GM12865 (cell line): ENCODE measurements at places on chromosomes 16 and 17.
A peak's percentile ranks its signal among the peaks of the same experiment; 100 is the strongest.

GRCh38 chr17:81480140-81481072, 32.2 kb downstream of the ACTG1 start:
- no peak for DNase-seq

- DNase-seq = no peak
Measured at GRCh38 chr17:69724238-69724637, 309.7 kb downstream of the MAP2K6 start.

DNA sequence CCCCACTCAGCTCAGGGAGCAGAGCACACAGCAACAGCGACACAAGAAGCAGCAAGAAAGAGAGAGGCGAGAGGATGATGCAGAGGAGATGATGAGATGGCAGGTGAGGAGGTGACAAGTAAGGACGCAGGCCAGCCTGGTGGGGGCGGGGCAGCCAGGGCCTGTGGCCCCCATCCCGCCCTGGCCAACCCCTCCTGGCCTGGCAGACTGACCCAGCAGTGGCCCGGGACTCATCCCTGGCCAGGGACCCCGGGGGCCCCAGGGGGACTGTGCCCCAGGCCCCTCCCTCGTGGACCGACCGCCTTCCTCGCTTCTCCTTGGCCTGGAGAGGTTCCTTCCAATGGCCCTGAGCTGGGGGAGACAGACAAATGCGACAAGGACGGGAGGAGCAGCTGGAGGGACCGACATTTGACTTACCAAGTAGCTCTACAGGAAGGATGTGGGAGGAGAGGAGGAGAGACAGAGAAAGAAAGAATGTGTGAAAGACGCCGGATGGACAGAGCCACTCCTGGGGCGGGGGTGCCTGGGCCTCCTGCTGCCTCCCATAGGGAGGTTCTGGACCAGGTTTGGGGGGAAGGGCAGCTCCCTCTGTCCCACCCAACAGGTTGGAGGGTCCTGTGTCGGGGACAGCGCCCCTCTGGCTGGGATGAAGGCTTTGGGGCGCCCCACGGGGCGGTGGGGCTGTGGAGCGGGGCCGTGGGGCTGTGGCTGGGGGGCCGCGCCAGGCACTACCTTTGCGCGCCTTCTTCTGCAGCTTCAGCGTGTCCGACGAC, 6.8 kb downstream of the MTSS2 start:
- no peak for DNase-seq

- DNase-seq = no peak
Measured at GRCh38 chr17:14429084-14429483, 128.2 kb downstream of the HS3ST3B1 start.

DNA sequence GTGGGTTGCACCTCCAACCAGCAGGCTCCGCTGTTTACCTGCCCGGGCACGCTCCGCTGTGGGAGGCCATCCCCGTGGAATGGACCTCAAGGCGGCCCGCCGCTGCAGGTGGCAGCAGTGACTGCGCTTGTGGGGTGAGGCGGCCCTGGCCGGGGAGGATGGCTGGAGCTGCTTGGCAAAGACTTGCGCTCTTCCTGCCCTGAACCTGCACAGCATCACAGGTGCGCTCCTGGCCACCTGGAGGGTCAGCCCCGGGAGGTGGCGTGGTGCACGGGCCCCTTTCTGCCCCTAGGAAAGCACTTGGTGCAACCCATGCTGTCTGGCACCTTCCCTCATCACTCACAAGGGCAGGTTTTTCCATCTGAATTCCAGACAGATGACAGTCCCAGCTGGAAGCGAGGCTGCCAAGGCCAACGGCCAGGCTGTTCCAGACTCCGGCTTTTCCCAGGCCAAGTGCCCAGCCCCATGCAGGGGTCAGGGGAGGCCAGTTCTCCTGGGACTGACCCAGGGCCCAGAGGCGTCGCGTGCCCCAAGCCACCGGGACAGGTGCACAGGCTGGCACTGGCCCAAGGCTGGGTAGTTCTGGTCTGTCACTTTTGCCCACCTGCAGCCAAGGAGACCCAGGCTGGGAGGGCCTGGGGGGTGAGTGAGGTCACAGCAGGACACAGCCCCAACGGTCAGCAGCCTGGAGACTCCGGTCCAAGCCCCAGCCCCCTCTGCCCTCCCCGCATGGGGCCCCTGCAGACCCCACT, 13.3 kb downstream of the UTS2R start:
- DNase-seq = no peak

GRCh38 chr16:29831490-29831889, 11.2 kb downstream of the MVP start:
- DNase-seq = no peak

DNA sequence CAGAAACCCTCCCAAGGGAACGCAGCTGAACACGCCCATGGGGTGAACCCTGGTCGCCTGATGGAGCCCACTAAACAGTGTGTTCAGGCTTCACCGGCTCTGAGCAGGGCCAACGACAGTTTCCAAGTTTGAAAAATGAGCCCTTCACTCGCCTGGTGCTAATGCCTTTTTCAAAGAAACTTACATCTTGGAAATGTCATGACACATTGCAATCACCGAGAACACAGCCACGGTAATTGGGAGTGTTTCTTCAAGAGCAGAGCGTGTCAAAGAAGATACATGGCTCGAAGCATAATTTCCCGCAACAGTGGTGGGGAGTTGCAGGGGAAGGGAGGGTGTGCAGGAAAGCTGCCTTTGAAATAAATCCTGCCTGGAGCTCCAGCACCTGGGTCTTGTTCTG, 463.2 kb downstream of the TMEM114 start:
- no peak for DNase-seq

- DNase-seq = no peak
Measured at GRCh38 chr17:50837980-50838954, 2.9 kb downstream of the WFIKKN2 start.

DNA sequence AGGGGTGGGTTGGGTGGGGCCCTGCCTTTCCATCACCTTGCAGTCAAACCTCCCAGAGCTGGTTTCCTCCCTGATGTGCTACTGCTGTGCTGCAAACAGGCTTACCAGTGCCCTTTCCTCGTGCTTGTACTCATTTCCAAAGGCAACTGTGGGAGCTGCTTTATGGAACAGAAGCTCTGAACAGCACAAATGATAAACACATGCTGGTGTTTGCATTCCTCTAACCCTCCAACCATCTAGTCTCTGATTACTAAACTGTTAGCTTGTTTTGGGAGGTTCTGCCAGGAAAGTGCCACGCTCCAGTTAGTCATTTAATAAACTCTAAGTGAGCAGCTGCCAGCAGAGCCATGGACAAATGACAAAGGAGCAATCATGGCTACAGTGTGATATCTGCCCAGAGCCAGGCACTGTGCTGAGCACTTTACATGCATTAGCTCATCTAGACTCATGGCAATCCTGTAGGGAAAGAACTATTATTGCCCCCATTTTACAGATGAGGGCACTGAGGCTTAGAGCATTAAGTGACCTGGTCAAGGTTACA, 110.4 kb downstream of the VAT1L start:
- DNase-seq = no peak

DNA sequence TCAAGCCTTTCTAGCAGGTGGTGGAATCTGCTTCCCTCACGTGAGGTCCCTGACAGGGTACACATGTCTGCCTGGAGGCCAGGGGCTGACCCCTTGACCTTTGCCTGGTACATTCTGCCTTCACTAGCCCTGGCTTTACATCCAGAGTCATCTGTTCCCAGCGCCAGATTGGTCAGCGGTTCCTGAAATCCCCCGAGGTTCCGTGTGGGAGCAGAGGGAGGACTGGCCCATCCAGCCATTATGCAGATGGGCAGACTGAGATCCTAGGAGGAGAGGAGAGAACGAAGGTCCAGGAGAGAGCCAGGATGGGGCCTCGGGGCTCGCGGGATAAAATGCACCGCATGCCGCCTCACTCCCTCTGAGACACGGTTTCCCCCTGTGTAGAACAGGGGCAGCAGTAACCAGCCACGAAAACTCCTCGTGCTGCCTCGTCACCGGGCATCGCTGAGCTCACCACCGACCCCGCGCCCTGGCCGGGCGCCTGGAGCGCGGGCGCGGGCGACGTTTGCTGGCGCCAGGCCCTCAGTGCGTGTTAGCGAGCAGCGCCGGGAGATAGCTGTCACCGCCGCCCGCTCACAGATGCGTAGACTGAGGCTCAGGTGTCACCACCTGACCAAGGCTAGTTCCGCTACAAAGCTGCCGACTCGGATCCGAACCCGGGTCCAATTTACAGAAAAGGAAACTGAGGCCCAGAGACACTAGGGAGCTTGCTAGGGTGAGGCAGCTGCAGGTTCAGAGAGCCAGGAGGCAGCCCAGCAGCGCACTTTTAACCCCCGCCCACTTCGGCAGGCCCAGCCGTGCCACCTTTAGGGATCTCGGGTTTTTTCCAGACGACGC, 811 bp upstream of the MAP2K3 start:
- DNase-seq = no peak

GRCh38 chr16:88977018-88977811, at the start of gene CBFA2T3:
Gene CBFA2T3 (minus strand): TSS chr16:88977207. CDS start chr16:88976807, 400 bp downstream.
- peak; percentile 81 for DNase-seq

DNA sequence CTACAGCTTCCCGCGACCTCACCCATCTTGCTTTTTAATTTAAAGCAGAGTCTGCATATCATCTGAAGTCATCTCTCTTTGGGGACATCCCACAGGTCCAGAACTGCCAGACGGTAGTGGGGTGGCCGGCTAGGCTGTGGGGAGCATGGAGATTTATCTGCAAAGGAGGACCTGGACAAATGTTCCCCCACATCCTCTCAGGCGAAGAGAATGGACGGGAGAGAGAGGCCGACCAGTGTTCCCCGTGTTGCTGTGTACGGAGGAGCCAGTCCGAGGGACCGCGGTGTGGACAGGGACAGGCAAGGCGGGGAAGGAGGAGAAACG, 665 bp upstream of the MT1M start:
- no peak for DNase-seq

- peak; percentile 1 for DNase-seq
Measured at GRCh38 chr16:61148930-61149329, 887.3 kb downstream of the CDH8 start.

- DNase-seq = no peak
Measured at GRCh38 chr17:10025976-10026901, 121.2 kb upstream of the RCVRN start.

DNA sequence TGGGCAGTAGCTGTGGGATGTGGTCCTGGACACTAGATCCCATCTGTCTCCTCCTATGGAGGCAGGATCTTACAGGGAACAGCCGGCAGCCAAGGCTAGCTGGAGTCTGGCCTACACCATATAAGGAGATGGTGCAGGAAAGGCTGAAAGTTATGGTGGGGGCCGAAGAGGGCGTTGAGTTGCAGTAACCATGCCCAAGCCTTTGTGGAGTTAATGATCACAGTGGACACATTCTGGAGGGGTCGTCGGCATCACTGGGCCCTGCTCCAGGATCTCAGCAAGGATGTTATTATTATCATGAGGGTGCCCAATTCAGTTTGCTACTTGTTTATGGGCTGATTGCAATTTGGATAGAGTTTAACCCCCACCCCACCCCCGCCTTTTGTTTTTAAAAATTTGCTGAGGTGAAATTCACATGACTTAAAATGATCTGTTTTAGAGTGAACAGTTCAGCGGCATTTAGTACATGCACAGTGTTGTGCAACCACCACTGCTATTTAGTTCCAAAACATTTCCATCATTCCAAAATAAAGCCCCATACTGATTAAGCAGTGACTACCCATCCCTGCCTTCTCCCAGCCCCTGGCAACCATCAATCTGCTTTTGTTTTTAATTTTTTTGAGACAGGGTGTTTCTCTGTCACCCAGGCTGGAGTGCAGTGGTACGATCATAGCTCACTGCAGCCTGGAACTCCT, 184.3 kb upstream of the CACNG3 start:
- DNase-seq = no peak

DNA sequence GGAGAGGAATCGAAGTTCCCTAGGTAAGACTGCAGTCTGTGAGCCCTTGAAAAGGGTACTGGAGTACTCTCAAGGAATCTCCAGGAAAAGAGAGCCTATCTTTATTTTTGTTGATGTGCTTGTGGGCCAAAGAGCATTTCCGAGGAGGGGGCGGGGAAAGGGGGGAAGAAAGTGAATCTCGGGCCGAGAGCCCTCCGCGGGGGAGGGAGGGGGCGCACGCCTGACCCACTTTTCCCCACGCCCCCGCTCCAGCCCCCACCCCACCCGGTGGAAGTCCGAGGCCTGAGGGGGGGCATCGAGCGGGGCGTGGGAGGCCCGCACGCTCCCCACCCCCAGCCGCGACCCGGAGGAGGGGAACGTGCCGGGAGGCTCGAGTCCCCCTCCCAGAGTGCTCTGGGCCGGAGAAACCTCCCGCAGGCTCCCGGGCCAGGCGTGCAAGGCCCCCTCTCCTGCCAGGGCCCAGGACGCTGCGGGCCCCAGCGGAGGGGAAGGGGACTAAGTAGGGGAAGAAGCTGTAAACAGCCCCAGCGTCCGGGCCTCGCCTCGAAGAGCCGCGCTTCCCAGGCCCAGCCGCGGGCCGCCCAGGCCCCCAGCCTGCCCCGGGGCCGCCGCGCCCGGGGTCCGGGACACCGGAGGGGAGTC, 444 bp downstream of the HELZ start:
- DNase-seq = no peak

- no peak for DNase-seq
Measured at GRCh38 chr17:34287875-34288274, 2.3 kb downstream of the CCL11 start.
